SK-MEL-5 (cell line): ENCODE measurements at places on chromosomes 5 and 9.

DNA sequence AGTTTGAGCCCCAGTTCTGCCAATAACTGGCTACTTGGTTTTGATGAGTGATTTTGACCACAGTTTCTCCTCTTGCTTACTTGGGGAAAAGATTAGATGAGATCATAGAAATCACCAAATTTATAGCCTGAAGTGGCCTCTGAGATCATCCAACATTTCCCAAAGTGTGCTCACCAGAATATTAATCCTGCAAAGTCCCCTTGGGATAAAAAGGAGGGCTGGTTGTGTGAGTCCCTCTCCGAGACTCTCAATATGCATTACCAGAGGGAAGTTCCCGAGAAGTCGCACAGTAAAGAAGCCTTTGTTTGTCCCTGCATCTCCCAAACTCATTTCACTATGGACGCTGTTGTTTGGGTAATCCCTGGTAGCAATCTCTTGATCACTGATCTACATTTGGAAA, 88.4 kb upstream of the ADRA1B start:
- DNase-seq, result peak; percentile 44

- no peak for DNase-seq
These were observed 61.2 kb upstream of the COL15A1 start for GRCh38 chr9:98882569-98882923.

- peak; percentile 13 for DNase-seq
These were observed 107.6 kb upstream of the PRSS3 start for GRCh38 chr9:33687779-33688178.

DNA sequence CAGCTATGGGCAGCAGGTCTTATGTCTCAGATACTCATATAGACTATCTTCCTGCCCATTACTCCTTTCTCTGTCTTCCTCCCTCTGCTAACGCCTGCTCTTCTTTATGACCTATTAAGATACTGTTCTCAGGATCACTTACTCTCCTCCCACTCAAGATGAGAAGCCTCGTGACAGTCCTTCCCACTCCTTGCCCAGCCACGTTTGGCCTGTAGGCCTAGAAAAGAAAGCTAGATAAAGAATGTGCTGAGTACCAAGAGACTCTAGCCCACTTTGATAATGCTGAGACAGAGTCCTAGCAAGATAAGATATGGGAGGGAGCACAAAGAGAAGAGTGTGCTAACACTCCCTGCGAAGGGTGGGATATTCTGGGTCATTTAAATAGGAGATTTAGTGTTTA, 6.8 kb upstream of the DENND4C start:
- DNase-seq, result no peak

DNA sequence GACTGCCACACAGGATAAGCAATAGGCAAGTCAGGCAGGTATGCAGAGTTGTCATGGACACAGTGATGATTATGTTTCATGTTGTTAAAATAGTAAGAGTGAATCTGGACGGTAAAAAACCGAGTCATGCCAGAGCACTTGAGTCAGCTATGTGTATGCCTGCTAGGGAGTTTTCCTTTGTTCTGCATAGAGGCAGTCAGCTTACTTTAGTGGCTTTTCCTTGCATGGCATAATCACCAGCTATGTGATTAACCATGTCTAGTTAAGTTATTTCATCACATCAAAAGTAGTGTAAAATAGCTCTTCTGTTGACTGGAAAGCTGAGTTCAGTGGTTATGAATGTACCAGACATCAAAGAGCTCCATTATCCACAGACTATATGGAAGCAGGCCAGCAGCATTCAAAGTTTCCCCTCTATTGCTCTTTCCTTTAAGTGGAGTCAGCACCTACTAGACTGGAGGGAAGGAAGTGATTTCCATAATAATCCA, 989.8 kb downstream of the TLE1 start:
- DNase-seq, result peak; percentile 57

GRCh38 chr9:27204578-27204977, 92.4 kb downstream of the EQTN start:
- DNase-seq, result no peak
